PC-3 (cell line): ENCODE measurements at places on chromosomes 12 and 14. TPM values are rescaled to one million over a fixed set of nuclear protein-coding genes. Genes with fewer than 3 reads are reported as not detected.

The TAS2R19 gene
- total RNA-seq: not detected in 2 replicates

The CLEC7A gene
- total RNA-seq: 0.40 TPM in 1 of 2 replicates, not detected in the other

The BCDIN3D gene
- total RNA-seq: 4.5 and 5.4 TPM in 2 replicates

The CISTR gene
- not detected in 2 replicates for total RNA-seq

The HOXC13 gene
- 7.8 and 9.0 TPM in 2 replicates for total RNA-seq
